H7 (cell line): ENCODE measurements at places on chromosomes 3 and 15.
A peak's percentile ranks its signal among the peaks of the same experiment; 100 is the strongest.

GRCh38 chr3:189419683-189420082 lies 211.5 kb upstream of the TP63 start:
- no peak for DNase-seq

- DNase-seq = no peak
Observed at GRCh38 chr3:30204126-30204525, 402.3 kb upstream of the TGFBR2 start.

- no peak for DNase-seq
Observed at GRCh38 chr3:13647298-13648059, 98.6 kb downstream of the FBLN2 start.

GRCh38 chr3:73324203-73325155 lies 263.0 kb downstream of the EBLN2 start:
- DNase-seq = no peak

DNA sequence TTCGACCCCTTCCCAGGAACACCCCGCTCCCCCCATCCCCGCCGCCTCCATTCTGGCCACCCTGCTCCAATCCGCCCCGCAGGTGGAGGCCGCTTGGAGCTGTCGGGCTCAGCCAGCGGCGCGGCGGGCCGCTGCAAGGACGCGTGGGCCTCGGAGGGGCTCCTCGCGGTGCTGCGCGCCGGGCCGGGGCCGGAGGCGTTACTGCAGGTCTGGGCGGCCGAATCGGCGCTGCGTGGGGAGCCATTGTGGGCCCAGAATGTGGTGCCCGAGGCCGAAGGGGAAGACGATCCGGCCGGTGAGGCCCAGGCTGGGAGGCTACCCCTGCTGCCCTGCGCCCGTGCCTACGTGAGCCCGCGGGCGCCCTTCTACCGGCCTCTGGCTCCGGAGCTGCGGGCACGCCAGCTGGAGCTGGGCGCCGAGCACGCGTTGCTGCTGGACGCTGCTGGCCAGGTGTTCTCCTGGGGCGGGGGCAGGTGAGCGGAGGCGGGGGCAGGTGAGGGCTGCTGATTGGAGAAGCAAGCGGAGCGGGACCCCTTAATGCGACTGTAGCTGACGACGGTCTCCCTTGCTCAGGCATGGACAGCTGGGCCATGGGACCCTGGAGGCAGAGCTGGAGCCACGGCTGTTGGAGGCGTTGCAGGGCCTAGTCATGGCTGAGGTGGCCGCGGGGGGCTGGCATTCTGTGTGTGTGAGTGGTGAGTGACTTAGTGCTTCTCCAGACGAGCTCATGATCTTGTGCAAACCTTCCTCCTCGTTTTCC lies 2.5 kb downstream of the RCCD1 start:
- DNase-seq = peak; percentile 87
